ENCODE measurements at places on chromosomes 4 and X. TPM values are rescaled to one million over a fixed set of nuclear protein-coding genes. Genes with fewer than 3 reads are reported as not detected.

GRCh38 chr4:47717188-47717587, 120.7 kb downstream of the CORIN start:
- no peak for DNase-seq

The GPM6B gene
- total RNA-seq = 15.9 TPM

- DNase-seq = no peak
Measured at GRCh38 chrX:41733939-41734338, 10.0 kb downstream of the GPR82 start.

GRCh38 chr4:7684294-7684693, 249.6 kb upstream of the PSAPL1 start:
- no peak for DNase-seq

DNA sequence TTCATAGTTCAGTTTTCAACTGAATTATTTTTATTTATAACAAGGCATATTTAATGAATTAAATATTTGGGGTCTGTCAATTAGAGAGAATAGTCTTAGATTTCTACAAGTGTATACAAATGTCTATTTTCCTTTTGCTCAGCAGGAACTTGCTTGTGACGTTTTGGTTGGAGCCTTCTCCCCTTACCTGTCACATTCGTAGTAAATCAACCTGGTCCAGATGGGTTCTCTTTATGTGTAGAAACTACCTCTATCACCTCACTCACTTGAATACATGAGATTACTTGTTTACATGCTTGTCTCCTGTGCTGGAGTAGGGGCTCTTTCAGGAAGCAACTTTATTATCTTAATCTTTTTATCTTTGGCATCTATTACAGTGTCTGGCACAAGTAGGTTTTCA, 938.3 kb upstream of the IGFBP7 start:
- DNase-seq = no peak
